ENCODE measurements at places on chromosomes 13 and 19.

GRCh38 chr13:21137696-21138095 is 38.7 kb downstream of the SKA3 start:
- DNase-seq, result no peak

GRCh38 chr19:18422530-18423191 is 3.5 kb downstream of the SSBP4 start:
- no peak for DNase-seq

GRCh38 chr19:40806423-40807146 is 7.6 kb downstream of the EGLN2 start:
- peak; percentile 80 for DNase-seq

DNA sequence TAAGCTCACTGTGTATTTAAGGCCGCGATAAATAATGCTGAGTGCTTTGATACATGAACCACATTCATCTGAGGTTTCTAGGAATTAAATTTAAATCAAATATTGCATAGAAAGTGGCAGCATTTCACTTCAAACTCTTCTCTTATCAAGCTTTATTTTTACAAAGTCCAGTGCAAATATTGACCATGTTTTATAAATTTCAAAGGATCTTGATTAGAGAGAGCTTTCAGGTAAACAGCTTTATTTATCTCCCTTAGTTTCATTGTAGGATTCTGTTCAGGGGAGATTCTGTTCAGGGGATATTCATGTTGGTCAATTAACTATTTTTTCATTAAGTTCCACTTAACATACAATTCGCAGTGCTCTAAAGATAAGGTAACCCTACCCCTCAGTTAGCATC is 249.7 kb upstream of the IRS2 start:
- DNase-seq, result no peak

DNA sequence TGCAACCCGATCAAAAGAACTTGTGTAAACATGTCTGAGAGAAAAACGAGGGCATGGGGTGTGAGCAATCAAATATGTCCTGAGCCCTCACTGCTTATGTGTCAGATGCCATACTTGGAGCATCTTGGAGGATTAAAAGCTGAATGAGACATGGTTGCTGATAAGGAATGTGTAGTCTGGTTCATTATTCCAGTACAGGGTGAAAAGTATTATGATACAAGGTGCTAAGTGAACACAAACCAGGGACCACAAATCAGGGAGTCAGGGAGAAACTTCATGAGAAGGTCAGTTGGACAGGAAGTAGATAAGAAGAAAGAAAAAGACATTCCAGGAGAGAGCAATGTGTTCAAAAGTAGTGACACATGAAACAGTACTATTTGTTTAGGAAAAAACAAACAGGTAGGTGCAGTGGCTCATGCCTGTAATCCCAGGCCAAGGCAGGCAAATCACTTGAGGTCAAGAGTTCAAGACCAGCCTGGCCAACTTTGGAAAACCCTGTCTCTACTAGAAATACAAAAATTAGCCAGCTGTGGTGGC is 2.0 kb upstream of the RCBTB1 start:
- no peak for DNase-seq

- DNase-seq, result no peak
These were observed 169.5 kb downstream of the NUFIP1 start for GRCh38 chr13:44819772-44820171.

- no peak for DNase-seq
These were observed 1399.2 kb upstream of the ATXN8OS start for GRCh38 chr13:68708336-68708908.

DNA sequence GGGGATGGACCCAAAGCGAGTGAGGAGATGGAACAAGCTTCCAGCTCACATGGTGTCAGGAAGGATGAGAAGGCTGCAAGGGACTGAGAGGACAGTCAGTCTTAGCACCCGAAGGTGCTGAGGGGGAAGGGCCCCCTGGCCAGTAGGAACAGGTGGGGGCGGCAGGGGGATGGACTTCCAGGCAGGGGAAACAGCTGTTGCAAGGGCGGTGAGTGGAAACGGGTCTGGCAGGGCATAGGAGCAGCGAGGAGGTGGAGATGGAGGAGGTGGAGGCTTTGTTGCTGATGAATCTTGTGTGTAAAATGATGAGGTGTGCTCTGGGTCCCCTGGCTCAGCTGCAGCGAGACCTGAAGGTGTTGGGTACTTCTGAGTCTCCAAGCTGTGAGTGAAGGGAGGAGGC is 1.2 kb downstream of the MAP1S start:
- no peak for DNase-seq

- no peak for DNase-seq
These were observed 5.2 kb downstream of the GARRE1 start for GRCh38 chr19:34259367-34260095.

DNA sequence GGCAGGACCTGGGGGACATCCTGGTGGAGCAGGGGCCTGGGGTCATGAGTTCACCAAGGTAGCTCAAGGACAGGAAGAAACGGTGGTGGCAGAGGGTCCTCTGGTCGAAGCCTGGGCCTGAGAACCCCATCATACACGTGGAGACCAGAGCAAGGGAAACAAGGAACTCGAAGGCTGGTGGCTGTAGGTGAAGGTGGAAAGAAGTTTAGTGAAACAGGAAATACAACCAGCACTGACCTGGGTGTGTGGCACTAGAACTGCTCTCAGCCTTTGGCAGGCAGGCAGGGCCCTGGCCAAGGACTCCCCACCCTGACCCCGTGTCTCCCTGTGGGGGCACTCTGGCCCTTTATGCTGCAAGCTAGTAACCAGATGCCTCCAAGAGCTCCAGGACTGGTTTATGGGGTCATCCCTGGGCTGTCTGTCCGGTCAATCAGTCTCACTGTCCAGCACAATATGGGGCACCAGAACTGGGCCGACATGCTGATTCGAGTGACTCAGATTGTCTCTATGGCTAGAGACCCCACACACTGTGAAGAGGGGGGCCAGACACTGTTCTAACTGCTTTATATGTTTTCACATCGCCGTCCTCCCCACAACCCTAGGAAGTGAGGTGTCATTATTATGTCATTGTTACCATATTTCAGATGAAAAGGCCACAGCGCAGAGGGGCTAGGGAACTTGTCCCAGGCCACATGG is 3.8 kb downstream of the COX6B2 start:
- DNase-seq, result no peak

DNA sequence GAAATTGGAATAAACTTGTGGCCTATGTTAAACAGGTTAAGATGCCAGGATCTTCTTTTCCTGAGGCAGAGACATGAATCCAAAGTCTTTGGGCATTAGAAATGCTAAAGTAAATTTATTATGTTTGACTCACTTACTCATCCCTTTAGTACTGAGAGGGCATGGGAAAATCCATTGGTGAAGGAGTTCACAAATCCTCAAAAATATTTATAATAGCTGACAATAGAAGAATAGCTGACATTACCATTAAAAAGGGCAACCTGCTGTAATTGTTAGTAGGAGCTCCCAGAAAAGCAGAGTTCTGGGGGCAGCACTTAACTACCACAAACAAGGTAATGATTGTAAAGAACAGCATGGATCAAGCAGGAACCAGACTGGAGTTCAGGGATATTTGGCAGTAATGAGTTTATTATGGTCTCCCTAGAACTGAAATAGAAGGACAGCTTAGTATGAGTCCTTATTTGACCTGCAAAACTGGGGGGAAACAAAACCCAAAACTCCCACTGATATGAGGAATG is 285.8 kb upstream of the KLHL1 start:
- DNase-seq, result no peak

GRCh38 chr13:104310861-104311260 is 1244.6 kb upstream of the SLC10A2 start:
- DNase-seq, result no peak

GRCh38 chr13:83798731-83799130 is 83.5 kb downstream of the SLITRK1 start:
- no peak for DNase-seq

DNA sequence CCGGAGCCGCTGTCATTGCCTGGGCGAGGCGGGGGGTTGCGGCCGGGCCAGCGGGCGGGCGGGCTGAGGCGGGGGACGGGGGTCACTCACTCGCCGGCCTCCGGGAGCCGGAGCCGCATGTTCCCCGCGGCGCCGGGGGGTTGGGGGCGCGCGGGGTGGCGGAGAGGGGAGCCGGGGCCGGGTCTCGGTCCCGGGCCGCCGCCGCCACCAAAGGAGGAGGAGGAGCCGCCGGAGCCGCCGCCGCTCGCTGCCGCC is 149 bp downstream of the MED26 start:
- DNase-seq, result no peak

DNA sequence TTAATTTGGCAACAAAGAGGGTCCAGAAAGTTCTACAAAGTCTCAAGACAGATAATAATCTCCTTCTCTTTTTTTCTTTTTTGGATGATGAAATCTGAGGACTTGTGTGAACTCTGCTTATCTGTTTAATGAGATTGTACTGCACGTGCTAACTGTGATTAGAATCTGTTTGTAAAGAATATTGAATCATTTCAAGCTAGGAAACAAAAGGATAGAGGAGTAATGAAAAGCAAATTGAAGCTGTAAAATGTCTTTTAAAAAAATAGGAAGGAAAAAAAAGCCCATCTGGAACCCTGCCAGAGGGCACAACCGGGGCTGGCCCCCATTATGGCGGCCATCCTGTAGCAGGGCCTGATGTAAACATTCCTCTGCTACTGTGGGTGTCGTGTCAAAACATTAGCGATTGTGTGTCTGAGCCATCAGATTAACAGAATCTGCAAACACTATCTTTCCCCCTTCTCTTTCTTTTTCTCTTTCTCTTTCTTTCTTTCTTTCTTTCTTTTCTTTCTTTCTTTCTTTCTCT is 83.0 kb downstream of the FLT1 start:
- no peak for DNase-seq

DNA sequence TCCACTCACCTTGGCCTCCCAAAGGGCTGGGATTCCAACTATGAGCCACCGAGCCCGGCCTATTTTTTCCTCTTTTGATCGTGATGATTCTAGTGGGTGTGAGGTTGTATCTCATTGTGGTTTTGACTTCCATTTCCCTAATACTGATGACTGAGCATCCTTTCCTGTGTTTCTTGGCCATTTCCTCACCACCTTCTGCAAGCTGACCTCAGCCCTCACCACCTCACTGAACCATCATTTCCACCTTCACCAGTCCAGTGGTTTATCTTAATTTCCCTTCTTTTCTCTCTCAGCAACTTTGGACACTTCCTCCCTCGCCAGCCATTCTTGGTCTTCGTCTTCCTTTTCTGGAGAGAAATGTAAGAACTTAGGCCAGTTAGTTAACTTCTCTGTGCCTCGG is 13.0 kb upstream of the BICRA start:
- no peak for DNase-seq

- DNase-seq, result no peak
These were observed 1.6 kb downstream of the SBK2 start for GRCh38 chr19:55535173-55535964.

- DNase-seq, result no peak
These were observed 26.5 kb downstream of the FPR3 start for GRCh38 chr19:51821456-51821855.

DNA sequence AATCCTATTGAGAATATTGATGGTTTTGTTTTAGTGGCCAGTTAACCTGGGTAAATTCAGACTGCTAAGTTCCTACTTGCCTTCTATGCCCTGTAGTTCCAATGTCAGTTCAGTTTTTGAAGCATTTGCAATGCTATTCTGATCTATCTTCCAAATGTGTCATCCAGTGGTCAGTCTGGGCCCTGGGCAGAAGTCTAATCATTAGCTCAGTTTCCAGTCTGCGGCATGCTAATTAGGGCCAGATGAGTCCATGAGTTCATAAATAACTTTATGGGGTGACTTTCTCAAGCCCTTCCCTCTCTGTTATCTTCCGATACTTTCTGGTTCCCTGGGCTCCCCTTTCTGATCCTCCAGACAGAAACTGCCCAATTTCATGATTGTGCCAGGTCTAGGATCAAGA is 32.7 kb downstream of the FAM187B start:
- no peak for DNase-seq

- DNase-seq, result no peak
These were observed 820.6 kb downstream of the PCDH17 start for GRCh38 chr13:58452123-58452623.

DNA sequence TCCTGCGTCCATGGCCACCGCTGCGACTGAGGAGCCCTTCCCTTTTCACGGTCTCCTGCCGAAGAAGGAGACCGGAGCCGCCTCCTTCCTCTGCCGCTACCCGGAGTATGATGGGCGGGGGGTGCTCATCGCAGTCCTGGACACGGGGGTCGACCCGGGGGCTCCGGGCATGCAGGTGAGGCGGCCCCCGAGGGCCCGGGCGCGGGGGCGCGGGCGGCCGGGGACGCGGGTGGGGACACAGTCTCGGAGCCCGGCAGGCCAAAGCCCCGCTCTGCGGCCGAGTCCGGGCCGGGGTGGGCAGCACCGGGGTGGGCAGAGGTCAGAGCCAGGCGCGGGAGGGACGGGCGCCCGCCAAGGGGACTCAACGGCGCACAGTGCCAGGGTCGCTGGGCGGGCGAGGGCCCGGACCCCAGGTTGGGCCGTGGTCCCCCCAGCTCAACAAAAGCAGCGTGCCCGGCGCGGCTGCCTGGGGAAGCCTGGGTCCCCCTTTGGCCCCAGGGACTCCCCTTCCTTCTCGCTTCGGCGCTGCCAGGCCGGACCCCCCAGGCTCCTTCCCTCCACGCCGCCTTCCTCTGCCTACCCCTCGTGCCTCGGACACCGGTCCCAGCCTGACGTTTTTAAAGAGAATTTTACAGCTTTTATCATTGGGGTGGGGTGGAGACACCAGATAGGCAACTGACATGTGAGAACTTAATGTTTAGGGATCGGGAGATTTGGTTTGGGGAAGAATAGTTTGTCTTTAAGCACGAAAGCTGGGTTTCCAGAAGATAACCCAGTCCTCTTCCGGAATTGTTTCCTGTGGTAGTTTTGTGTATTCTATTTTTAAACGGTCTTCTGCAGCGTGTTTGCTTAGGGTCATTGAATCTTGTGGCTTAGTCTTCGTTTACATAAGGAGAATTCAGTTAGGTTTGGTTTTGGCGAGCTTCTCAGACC is 509 bp downstream of the TPP2 start:
- no peak for DNase-seq

GRCh38 chr19:33064458-33064791 is 263 bp downstream of the RHPN2 start:
- DNase-seq, result no peak

- no peak for DNase-seq
These were observed 257.6 kb downstream of the DLEU7 start for GRCh38 chr13:50585674-50586413.

- DNase-seq, result no peak
These were observed 6.2 kb downstream of the ZNF444 start for GRCh38 chr19:56147307-56147706.

DNA sequence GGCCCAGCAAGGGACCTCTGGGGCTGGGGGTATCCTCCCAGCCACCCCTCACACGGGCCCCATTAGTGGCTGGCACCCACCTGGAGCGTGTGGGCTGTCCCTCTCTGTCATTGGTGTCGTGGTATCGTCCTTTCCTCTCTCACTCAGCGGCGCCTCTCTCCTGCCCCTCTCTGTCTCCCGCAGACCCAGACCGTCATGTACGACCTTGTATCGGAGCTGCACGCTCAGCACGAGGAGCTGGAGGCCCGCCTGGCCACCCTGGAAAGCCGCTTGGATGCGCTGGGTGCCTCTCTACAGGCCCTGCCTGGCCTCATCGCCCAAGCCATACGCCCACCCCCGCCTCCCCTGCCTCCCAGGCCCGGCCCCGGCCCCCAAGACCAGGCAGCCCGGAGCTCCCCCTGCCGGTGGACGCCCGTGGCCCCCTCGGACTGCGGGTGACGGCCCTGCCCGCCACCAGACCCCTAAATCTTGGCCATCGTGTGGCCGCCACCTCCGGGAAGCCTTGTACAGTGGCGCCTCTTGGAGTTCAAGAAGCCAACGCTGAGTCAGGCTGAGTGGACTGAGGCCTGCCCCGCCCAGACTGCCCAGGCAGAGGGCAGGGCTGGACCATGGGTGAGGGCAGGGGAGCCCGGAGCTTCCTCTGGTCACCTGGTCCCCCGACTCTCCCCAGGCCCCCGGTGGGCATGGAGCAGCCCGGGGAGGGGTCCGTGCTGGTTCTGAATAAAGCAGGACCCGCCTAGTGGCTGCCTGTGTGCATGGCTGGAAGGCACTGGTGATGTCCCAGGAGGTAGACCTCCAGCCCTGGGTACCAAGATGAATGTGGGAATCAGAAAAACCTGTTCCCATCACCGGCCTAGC is 9.8 kb upstream of the ARRDC2 start:
- DNase-seq, result no peak
